Esophagus (tissue), 2 donors: ENCODE measurements at places on chromosomes 3 and 15. TPM values are rescaled to one million over a fixed set of nuclear protein-coding genes. Genes with fewer than 3 reads are reported as not detected.

SLC9C1 gene
- not detected for polyA plus RNA-seq

CD86 gene
- 0.39 TPM for polyA plus RNA-seq

DLEC1 gene
- polyA plus RNA-seq = 0.16 TPM

ZBBX gene
- polyA plus RNA-seq = not detected

NOX5 gene
- polyA plus RNA-seq = 0.29 TPM
